Prostate gland (tissue), 2 donors: ENCODE measurements at places on chromosomes 4 and X. TPM values are rescaled to one million over a fixed set of nuclear protein-coding genes. Genes with fewer than 3 reads are reported as not detected.

DNA sequence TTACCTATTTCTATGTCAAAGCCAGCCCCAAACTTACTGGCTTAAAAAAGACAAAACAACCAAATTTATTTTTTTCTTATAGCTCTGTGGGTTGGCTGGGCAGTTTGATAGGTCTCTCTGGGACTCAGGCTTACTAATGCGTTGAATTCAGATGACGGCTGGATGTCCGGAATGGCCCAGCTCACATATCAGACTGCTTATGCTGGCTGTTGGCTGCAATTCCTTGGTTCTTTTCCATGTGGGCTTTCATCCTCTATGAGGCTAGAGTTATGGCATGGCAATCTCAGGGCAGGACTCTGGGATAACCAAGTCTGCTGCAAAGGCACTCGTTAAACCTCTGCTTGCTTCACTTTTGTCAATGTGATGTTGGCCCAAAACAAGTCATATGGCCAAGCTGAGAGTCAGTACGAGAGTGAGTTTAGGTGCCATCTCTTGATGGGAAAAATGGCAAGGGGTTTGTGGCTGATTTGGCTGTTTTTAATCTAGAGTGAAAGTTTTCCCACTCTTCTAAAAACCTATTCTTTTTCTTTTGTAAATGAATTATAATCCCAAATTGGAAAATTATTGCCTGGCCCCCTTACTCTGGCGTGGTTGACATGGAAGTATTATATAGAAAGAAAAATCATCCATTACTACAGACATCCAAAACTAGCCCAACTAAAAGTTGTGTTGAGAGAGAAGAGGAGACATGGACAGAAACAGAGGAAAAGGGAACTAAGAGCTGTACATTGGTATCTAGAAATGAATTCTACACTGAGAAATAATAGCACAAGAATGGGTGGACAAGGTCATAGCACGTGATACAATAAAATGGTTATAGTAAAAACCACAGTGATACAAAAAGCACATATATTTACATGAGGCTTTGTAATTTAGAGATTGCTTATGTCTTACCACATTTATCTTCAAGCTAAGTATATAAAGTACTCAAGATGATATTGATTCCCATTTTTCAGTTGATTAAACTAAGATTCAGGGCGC lies 6.6 kb downstream of the PRIMPOL start:
- no peak overlapping the region for H3K27ac ChIP-seq
- H3K27me3 ChIP-seq: no peaks in the 10 kb centered on the region
- H3K4me1 ChIP-seq: no peaks in the 10 kb centered on the region
- no peaks in the 10 kb centered on the region for H3K36me3 ChIP-seq

DNA sequence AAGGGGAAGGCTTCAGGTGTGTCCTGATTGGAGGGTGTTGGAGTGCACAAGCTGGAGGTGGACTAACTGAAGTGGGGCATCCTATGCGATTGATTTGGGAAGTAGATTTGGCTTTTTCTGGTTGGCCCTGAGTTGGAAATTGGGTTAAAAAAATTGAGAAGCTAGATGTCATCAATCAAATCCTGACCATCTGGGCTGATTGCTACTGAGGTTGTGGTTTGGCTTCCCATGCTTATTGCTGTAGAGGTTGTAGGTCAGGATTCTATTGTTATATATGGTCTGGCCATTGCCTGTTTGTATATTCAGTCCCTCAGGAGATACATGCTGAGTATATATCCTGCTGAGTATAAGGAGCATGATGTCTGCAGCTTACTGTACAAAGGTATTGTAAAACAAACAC lies 7.7 kb upstream of the ZNF81 start:
- H3K27me3 ChIP-seq: no peaks in the 10 kb centered on the region
- no peaks in the 10 kb centered on the region for H3K4me1 ChIP-seq
- H3K27ac ChIP-seq: no peak overlapping the region
- no peaks in the 10 kb centered on the region for H3K36me3 ChIP-seq
- H3K4me3 ChIP-seq: no peak overlapping the region

DNA sequence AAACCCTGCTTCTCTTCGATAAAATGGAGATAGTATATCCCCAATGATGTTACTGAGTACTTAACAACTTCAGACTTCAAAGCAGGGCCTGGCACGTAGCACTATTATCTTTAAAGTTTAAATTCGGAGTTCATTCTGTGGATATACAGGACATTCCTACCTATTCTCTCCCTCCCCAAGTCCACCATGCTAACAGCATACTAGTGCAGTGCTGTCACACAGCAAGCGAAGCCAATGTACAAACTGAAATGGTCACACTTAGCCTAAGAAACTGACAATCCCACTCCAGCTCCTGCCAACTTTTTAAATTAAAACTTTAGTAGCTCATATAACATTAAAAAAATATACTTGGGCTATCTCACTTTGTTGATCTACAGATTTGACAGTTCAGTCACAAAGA lies 1.2 kb upstream of the DNAJB14 start:
- no peaks in the 10 kb centered on the region for H3K27me3 ChIP-seq
- H3K4me3 ChIP-seq: no peak overlapping the region
- no peak for DNase-seq
- H3K36me3 ChIP-seq: no peaks in the 10 kb centered on the region
- peaks cover 6% of the 10 kb centered on the region for H3K4me1 ChIP-seq
- peak overlapping the region; percentile 97 for H3K27ac ChIP-seq

DNA sequence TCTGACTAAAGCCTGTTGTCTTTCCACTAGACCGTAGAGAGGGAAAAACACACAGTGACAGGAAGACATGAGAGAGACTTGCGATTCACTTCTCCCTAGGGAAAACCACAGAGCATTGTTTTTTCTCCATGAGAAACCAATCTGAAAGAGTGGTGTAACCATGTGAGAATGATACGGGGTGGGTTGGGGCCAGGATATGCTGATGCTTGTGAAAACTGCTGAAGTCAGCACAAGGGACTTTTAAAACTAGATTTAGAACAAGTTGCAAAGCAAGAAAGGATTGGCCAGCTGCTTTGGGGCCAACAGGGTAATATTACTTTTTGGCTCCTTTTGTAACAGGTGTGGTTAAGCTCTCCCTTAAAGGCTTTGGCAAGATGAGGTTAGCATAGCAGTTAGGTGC lies 66.1 kb downstream of the NHSL2 start:
- H3K4me3 ChIP-seq: no peak overlapping the region
- DNase-seq: no peak
- no peaks in the 10 kb centered on the region for H3K36me3 ChIP-seq
- H3K27ac ChIP-seq: no peak overlapping the region

The INTS6L gene
- 7.2 TPM for total RNA-seq

The NALF2 gene
- total RNA-seq: 2.1 TPM

The PHKA1 gene
- total RNA-seq: 12.4 TPM

The PTPN13 gene
- total RNA-seq: 61.2 TPM
